ENCODE measurements at places on chromosomes 13 and 19. TPM values are rescaled to one million over a fixed set of nuclear protein-coding genes. Genes with fewer than 3 reads are reported as not detected.

DNA sequence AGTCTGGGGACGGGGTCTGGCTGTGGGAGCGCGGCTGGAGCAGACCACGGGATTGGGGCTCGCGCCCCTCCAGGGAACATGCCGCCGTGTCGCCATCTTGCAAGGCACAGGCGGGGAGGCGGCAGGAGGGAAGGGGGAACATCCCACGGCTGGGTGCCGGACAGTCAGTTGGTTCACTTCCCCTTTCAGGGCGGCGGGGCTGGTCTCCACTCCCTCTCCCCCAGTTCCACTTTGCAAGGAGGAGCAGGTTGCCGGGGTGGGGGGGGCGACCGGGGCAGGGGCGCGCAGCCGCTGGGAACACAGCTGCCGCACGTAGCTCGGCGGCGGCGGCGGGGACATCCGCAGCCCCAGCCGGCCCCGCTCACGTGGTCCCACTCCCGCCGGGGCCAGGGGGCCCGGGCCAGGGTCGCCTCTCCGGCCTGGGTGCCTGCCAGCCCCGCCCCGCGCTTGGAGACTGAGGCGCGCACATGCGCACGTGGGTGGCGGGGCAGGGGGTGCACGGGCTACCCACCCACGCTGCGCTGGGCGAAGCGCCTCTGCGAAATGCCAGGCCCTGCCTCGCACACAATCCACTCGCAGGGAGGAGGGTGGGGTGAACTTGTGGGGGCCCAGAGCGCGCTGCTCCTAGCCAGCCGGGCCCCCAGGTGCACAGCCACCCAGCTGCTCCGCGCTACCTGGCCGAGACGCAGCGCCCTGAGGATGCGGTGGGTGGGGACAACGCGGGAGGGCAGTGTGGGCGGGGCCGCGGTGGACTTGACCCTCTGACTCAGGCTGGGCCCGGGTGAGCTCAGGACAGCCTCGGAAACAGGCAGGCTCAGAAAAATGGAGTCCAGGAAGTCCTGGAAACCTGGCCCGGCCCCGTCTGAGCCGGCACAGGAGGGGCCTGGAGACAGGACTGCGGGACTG is 6.4 kb downstream of the KLF16 start:
- no peak for DNase-seq

GRCh38 chr19:23706657-23707056 is 19.6 kb upstream of the ZNF675 start:
- no peak for DNase-seq

CLDN10 gene
- 0.85 TPM for total RNA-seq

DNA sequence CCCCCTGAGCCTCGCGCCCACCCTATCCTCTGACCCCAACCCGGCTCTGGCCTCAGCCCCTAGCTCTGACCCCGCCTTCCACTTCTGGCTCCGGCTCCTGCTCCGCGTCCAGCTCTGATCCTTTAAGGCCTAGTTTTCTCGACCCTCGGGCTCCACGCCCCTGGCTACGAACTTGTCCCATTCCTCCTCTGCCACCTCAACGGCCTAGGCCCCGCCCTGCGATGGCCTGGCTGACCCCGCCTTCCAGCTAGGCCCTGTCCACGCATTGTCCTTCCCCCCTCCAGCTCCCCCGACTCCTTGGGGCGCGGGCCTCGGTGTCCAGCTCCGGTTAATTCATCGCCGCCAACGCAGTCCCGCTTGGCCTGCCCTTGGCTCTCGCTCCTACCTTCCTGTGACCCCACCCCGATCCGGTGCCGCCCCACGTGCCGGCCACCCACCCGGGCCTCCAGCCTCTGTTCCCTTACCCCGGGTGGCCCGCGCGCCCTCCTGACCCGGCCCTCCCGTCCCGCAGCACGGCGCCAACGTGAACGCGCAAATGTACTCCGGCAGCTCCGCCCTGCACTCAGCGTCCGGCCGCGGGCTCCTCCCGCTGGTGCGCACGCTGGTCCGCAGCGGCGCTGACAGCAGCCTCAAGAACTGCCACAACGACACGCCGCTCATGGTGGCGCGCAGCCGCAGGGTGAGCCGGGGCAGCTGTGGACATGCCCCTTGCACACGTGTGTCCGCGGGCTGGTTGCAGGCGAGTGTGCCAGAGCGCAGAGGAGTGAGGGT is 9.4 kb downstream of the BCL3 start:
- DNase-seq, result peak; percentile 83

RNF225 gene
- not detected for total RNA-seq

GRCh38 chr19:50231821-50232220 is 28.4 kb downstream of the MYH14 start:
- DNase-seq, result no peak

LAIR1 gene
- 11.1 TPM for total RNA-seq

DNA sequence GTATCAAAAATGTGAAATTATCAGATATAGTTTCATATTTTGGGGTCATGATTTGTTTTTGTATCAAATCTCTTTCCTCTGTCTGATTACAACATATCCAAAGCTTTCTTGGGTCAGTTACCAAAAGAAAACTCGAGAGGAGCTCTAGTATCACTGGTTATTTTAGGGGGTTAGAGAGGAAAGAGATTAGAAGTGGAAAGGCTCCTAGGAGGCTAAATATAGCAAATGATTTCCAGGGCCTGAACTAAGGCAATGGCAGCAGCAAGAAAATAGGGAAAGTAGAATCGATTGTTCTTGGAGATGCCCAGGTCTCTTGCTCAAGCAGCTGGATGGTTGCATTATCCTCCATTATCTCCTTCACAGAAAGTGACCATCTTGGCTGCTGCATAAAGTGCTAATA is 72.9 kb downstream of the NHLRC3 start:
- DNase-seq, result no peak

- DNase-seq, result no peak
Measured at GRCh38 chr13:35648201-35648600, 171.7 kb upstream of the MAB21L1 start.

GRCh38 chr13:101453784-101454201 is 1.3 kb downstream of the ITGBL1 start:
- no peak for DNase-seq

GRCh38 chr19:13619203-13619632 is 112.9 kb upstream of the CACNA1A start:
- DNase-seq, result no peak

PNMA8B gene
- total RNA-seq, result 15.8 TPM

DNA sequence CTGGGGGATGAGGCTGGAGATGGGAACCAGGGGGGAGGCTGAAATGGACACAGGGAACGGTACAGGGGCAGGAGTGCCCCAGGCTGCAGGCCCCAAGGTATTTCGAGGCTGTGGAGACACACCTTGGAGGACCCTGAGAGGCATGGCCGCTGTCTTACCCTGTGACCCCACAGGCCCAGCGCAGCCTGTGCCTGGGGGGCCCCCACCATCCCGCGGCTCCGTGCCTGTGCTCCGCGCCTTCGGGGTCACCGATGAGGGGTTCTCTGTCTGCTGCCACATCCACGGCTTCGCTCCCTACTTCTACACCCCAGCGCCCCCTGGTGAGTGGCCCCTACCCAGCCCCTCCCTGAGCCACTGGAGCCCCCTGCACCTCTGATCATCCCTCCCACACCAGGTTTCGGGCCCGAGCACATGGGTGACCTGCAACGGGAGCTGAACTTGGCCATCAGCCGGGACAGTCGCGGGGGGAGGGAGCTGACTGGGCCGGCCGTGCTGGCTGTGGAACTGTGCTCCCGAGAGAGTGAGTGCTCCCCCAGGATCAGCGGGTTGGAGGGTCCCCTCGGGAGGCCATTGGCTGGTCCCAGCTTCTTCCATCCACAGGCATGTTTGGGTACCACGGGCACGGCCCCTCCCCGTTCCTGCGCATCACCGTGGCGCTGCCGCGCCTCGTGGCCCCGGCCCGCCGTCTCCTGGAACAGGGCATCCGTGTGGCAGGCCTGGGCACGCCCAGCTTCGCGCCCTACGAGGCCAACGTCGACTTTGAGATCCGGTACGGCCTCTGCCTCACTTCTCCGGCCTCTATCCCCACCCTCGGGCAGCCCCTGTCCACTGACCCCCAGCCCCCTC is 16.9 kb upstream of the SPIB start:
- DNase-seq, result no peak

DNA sequence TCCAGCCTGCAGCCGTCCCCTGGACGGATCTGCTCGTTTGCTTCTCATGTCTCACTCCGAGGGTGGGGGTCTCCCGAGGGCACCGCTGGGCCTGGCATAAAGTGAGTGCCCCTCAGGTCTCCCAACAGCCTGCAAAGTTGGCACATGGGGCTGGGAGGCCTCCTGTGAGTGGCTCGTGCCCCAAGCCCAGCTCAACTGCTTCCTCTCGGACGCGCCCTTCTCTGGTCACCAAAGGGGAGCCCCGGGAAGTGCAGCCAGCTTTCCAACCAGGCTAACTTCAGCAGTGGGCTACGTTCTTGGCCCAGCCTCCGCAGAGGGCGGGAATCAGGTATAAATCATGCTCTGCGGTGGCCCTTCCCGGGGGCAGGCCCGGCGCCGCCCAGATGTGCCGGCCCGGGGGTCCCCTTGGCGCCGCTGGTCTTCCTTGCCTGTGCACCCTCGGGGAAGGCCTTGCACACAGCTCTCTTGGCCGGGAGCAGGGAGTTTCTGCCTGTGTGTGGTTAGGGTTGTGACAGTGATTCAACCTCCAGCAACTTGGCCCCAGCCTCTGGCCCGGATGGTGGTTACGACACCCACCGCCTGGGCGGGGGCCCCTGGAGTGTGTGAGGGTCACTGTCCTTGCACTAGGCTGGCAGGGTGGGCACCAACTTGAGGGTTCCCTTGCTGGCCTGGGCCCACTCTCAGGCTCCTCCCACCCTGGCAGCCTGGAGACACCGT is 20.7 kb downstream of the CEBPG start:
- no peak for DNase-seq

CEP89 gene
- 7.1 TPM for total RNA-seq

DNA sequence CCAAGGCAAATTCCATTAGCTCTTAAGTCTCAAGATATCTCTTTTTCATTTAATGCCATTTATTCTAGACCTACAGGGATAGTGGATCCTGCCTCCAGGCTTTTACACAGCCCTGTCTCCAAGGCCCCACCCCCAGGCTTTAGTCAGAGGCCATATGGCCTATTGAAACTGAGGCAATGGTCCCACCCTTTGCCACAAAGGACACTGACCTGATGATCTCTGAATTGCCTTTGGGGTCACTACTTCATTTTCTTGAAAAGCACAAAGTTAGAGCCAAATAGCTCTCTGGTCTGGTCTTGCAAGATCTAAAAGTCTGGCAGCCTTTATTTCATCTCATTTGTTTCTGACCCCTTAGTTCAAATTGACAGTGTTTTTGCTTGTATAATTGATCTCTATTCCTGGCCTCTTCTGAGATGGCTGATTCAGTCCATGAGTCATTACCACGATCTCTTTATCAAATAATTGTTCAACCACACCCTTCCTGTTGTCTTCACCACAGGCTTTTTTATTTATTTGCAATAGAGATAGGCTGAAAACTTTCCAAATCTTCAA is 209.8 kb downstream of the FGF14 start:
- no peak for DNase-seq

LIM2 gene
- total RNA-seq, result not detected

- no peak for DNase-seq
Measured at GRCh38 chr13:47046706-47047105, 149.9 kb upstream of the HTR2A start.

DNA sequence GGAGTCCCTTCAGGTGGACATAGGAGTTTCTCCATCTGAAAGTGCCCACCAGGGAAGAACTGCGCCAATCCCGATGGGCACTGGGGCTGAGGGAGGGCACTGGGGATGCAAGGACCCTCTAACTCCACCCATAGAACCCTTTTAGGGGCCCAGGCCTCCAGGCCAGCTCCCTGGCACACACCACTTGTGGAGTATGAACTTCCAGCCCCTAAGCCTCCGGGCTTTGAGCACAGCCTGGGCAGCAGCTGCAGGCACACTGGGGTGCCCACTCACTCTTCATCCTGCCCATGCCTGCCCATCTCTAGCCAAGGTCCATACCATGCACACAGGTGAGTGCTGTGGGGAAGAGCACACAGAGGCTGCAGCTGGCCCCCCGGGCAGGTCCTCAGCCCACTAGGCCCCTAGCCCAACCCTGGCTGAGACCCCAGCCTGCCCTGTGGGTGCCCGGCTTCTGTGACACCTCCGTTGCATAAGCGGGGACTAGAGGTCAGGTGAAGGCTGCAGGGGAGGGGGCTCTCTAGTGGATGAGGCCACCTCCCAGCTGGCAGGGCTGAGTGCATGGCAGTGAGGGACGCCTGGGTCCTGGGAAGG is 14.6 kb upstream of the SLC7A10 start:
- no peak for DNase-seq

GRCh38 chr13:90713441-90714133 is 633.9 kb upstream of the MIR17HG start:
- DNase-seq, result no peak

DNA sequence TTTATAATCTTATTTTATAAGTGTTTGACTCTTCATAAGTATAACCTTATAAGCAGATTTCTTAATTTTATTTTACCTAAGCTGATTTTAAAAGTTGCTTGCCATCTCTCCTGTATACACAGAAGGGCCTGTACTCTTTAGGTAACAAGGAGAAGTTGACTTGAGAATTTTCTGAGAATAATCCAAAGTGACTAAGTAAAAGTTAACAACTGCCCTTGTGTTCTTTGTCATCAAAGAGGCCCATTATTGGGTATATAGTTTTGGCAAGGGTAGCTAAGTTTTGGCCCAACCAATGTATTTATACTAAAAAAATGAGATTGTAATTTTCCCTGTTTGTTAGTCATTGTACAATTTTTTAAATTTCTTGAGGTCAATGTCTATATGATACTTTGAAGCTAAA is 3.2 kb downstream of the LCP1 start:
- no peak for DNase-seq

GRCh38 chr13:112957295-112957677 is 11.7 kb upstream of the MCF2L start:
- no peak for DNase-seq

- DNase-seq, result no peak
Measured at GRCh38 chr13:66992183-66992582, 238.0 kb downstream of the PCDH9 start.

CD79A gene
- total RNA-seq, result not detected

GRCh38 chr13:71117920-71118319 is 749.1 kb downstream of the DACH1 start:
- DNase-seq, result no peak

DNA sequence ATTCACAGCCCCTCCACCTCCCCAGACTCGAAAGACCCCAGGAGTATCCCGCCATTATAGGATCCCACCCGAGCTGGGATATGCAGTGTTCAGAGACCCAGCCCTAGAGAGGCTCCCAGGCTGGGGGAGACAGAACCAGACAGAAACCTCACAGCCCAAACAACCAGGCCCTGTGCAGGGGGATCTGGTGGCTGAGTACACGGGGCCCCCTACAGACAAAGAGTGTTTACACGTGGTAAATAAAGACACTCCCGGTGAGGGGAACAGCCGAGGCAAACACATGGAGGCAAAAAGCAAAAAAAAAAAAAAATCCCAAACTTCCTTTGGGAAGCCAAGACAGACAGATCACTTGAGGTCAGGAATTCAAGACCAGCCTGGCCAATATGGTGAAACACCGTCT is 25.1 kb downstream of the TINCR start:
- no peak for DNase-seq

N4BP2L1 gene
- total RNA-seq, result 27.2 TPM

- DNase-seq, result no peak
Measured at GRCh38 chr13:72896869-72897268, 114.9 kb downstream of the PIBF1 start.
